Kasumi-1 (cell line): ENCODE measurements at places on chromosomes 1 and 21.

GRCh38 chr1:171817511-171818265 lies 23.6 kb upstream of the DNM3 start:
- DNase-seq: no peak

- no peak for DNase-seq
Observed at GRCh38 chr21:37848721-37849490, 67.4 kb downstream of the KCNJ6 start.

DNA sequence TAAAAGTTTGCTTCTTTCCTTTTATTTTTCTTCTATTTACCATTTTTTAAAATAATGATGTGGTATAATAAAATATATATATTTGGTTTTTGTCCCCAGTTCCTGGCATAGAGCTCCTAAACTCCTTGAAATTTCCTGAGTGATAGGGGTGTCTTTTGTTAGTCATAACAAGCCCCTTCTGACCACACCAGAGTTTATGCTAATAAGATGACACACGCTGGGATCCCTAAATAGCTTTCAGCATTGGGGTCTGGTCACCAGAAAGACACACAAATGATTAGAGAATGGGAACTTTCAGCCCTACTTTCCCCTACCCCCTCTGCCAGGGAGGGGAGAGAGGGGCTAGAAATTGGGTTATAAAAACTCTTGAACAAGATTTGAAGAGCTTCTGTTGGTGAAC lies 56.2 kb downstream of the COL24A1 start:
- no peak for DNase-seq

DNA sequence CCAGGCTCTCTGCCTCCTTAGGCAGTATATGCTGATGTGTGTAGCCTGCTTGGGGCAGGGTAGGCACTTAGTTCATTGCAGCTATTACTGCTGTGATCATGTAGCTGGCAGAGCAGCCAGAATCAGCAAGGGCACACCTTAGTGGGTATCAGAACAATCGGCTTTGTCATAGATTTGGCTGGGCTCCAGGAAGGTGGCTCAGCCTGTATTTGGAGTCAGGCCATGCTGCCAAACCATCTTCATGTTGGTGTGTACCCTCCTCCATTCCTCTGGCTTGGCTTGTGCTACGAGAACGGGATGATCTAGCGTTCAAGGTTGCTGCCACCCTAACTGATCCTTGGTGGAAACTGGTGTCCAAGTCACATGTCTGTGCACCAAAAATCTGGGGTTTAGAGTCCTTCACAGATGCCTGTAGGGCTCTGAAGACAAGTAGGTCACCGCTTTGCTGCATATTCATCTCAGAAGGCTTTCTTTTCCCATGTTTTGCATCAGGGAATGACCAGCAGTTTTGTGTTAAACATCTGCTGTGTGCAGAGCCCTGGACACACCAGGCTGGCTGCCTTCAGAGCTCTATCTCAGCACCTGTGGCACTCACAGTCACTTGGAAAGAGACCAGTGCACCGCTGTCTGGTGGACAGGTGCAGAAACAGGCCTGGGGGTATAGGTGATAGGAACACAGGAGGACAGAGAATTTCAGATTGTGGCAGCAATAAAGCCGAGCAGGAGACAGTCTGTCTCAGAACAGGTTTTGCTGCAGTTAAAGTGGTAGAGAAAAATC lies 23.7 kb downstream of the VANGL1 start:
- no peak for DNase-seq

- peak; percentile 91 for DNase-seq
Observed at GRCh38 chr1:200139661-200140250, 112.2 kb downstream of the NR5A2 start.

- no peak for DNase-seq
Observed at GRCh38 chr1:79150576-79150975, 144.0 kb upstream of the ADGRL4 start.

DNA sequence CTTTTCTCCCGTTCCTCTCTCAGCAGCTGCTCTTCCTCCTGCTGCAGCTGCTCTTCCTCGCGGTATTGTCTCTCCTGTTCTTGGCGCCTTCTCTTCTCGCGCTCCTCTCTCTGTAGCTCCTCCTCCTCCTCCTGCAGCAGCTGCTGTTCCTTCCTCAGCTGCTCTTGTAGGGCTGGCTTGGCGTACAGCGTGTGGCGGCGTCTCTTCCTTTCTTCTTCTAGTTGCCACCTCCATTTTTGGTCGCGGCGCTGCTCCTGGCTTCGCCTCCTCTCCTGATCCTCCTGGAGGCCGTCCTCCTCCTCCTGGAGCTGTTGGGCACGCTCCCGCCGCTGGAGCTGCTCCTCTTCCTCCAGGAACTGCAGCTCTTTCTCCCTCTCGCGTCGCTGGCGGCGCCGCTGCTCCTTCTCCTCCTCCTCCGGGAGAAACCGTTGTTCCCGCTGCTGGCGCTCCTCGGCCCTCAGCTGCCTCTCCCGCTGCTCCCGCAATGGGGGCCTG lies 4.8 kb downstream of the TCHH start:
- peak; percentile 74 for DNase-seq

- DNase-seq: no peak
Observed at GRCh38 chr1:222028676-222029075, 286.8 kb upstream of the DUSP10 start.

- no peak for DNase-seq
Observed at GRCh38 chr1:150971583-150972416, 2.8 kb downstream of the CERS2 start.

GRCh38 chr1:47184822-47185677 lies 4.8 kb downstream of the PDZK1IP1 start:
- DNase-seq: no peak

GRCh38 chr1:38819040-38819439 lies 40.5 kb downstream of the RRAGC start:
- no peak for DNase-seq

GRCh38 chr21:45578811-45579381 lies 36.7 kb upstream of the SLC19A1 start:
- DNase-seq: no peak

GRCh38 chr1:222749927-222750326 lies 12.9 kb downstream of the FAM177B start:
- no peak for DNase-seq

DNA sequence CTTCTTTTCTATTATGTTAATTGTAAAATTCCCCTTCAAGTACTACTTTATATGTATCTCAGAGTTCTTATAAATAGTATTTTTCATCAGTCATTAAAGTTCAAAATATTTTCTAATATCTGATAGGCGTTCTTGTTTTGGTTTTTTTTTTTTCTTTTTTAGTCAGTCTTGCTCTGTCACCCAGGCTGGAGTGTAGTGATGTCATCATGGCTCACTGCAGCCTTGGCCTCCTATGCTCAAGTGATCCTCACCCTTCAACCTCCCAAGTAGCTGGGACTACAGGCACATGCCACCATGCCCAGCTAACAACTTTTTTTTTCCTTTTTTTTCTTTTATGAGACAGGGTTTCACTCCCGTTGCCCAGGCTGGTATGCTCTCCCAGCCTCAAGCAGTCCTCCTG lies 27.3 kb downstream of the AGMAT start:
- no peak for DNase-seq

DNA sequence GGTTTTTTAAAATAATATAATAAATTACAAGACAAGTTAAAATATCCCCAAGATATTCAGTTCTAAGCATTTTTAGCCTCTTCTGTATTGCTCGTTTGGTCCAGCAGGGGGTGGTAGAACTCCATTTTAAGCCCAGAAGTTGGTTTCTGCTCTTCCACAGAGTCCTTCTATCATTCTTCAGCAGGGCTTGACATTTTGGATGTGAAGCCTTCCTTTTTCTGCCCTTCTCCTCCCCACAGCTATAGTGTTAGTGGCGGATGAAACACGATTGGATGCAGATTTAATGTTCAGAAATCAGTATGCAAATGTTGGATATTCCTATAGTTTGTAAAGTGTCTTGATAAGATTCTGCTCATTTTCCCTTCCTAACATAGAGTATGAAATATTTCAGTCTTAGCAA lies 1.4 kb downstream of the NCAM2 start:
- DNase-seq: peak; percentile 74

DNA sequence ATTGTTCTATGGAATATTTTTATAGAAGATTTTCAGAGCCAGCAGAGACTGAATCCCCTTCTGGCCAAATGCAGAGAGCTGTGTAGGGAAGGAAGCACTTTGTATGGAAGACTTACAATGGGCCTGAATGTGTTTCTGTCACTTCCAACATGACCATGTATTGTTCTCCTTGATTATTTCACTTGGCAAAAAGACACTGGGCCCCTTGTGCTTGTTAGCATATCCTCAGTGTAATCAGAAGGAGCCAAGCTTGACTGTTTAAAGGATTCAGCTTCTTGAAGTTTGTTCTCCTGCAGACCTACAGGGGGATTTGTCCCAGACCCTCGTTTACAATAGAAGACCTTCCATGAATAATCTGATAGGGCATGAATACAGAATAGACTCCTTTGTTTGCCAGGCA lies 48.1 kb upstream of the UBE2U start:
- no peak for DNase-seq

GRCh38 chr1:56877973-56878372 lies 23.4 kb downstream of the C8A start:
- no peak for DNase-seq

GRCh38 chr1:45479039-45479748 lies 11.8 kb downstream of the TESK2 start:
- no peak for DNase-seq

DNA sequence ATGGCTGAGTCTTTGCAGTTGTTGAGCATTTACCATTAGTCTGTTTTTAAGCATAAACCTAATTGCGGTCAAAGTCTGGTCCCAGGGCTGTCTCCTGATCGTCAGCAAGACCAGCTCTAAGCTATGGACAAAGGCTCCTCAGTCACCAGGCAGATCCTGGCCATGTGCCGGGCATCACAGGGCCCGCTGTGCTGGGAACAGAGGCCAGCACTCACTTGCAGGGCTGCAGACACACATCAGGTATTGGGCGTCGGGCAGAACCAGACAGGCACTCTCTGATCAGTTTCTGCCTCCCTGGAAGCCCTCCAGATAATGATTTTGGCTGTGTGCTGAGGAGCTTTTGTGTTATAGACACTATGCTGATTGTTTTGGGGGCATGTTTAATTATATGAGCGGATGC lies 26.6 kb downstream of the TMEM51 start:
- DNase-seq: no peak

GRCh38 chr1:78687914-78688313 lies 38.3 kb downstream of the IFI44 start:
- no peak for DNase-seq

GRCh38 chr1:200751717-200752116 lies 13.0 kb downstream of the CAMSAP2 start:
- DNase-seq: no peak

GRCh38 chr1:1857096-1857703 lies 33.7 kb downstream of the GNB1 start:
- DNase-seq: peak; percentile 9

GRCh38 chr1:149888999-149889289 lies 10.4 kb upstream of the BOLA1 start:
- DNase-seq: no peak

- DNase-seq: no peak
Observed at GRCh38 chr1:157091668-157092273, 7.8 kb downstream of the ETV3L start.

- DNase-seq: no peak
Observed at GRCh38 chr1:209686322-209686721, 11.1 kb downstream of the G0S2 start.

DNA sequence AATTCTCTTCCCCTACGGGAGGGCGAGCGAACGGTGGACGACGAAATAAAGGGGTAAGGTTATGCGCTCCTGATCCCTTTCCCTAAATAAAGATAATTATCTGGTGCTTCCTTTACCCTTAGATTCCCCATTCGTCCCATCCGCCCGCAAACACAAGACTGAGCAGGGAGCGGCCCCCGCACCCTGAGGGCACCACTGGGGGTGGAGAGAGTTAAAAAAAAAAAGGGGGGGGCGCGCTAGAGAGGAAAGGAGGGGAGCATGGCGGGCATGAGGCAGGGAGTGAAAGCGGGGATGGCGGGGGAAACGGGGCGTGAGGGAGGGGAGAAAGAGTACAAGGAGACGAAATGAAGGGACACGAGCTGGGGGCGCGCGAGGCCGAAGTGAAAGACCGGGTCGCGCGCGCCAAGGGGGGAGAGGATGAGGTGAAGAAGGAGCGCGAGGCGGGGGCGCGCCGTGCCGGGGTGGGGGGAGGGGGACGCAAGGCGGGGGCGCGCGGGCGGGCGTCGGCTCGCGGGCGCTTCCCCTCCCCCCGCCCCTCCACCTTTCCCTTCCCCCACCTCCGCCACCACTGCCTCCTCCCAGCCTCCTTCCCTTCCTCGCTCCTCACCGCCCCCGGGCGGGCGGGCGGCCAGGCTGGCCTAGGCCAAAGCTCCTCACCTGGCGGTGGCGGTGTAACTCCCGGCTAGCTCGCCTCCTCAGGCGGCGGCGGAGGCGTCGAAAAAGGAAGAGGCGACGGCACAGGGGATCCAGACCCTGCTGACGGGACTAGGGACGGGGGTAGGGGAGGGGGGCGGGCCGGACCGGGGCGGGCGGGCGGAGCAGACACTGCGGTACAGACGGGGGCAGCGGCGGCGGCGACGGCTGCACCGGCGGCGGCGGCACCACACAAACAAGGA lies 448 bp downstream of the GATAD2B start:
- DNase-seq: peak; percentile 53

GRCh38 chr1:163914785-163915413 lies 593.1 kb downstream of the NUF2 start:
- DNase-seq: no peak

- no peak for DNase-seq
Observed at GRCh38 chr1:78627321-78627720, 7.1 kb downstream of the IFI44L start.

DNA sequence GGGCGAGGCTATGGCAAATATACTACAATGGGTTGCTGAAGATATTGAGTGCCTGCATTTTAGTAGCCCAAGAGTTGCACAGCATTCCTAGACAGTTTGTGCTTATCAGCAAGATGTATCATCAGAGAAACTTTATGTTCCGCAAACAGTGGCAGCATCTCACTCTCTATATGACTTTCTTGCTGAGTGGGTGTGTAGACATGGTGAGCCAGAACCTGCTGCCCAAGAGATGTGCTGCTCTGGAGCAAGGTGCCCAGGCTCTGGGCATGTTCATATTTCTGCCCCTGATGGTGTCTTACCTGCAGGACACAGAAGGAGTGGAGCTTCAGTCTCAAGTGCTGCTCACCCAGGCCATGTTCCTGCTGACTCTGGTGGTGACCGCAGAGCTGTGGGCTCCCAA lies 8.2 kb upstream of the RGSL1 start:
- no peak for DNase-seq

GRCh38 chr1:17925290-17926237 lies 170.4 kb downstream of the ACTL8 start:
- DNase-seq: no peak

GRCh38 chr1:245856944-245857531 lies 650.0 kb downstream of the SMYD3 start:
- no peak for DNase-seq

- DNase-seq: no peak
Observed at GRCh38 chr1:203931953-203932352, 70.6 kb downstream of the SNRPE start.
